Activated naive CD4-positive, alpha-beta T cell treated with anti-CD3 and anti-CD28 coated beads, Interleukin-2, amount 50 U/mL, for 72 hours (primary cell): ENCODE measurements at places on chromosomes 12 and 14. TPM values are rescaled to one million over a fixed set of nuclear protein-coding genes. Genes with fewer than 3 reads are reported as not detected.

PLEKHD1 gene
- total RNA-seq = 0.12 TPM

CD69 gene
- 91.1 TPM for total RNA-seq

SLC25A47 gene
- not detected for total RNA-seq

GRCh38 chr14:69500096-69500495 lies 15.6 kb downstream of the PLEKHD1 start:
- no peak for DNase-seq

- DNase-seq = no peak
Observed at GRCh38 chr14:95044463-95045105, 112.7 kb downstream of the DICER1 start.

DNA sequence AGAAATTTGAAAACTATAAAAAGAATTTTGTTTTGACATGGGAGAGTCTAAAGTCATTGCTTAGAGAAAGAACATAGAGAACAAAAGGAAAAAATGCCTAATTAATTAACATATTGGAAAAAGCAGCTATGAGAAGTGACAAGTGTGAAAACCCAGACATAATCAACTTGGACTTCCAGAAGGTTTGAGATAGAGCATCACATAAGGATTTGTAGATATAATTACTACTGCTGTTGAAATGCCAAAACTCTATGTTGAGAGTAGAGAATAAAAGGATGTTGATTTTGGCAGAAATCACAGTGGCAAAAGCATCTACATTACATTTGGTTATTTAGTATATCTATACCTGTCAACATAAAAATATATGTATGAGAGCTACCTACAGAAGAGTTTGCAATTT lies 135.1 kb downstream of the SLC41A2 start:
- DNase-seq = no peak

GRCh38 chr12:109458771-109459208 lies 18.3 kb downstream of the KCTD10 start:
- DNase-seq = no peak

DNA sequence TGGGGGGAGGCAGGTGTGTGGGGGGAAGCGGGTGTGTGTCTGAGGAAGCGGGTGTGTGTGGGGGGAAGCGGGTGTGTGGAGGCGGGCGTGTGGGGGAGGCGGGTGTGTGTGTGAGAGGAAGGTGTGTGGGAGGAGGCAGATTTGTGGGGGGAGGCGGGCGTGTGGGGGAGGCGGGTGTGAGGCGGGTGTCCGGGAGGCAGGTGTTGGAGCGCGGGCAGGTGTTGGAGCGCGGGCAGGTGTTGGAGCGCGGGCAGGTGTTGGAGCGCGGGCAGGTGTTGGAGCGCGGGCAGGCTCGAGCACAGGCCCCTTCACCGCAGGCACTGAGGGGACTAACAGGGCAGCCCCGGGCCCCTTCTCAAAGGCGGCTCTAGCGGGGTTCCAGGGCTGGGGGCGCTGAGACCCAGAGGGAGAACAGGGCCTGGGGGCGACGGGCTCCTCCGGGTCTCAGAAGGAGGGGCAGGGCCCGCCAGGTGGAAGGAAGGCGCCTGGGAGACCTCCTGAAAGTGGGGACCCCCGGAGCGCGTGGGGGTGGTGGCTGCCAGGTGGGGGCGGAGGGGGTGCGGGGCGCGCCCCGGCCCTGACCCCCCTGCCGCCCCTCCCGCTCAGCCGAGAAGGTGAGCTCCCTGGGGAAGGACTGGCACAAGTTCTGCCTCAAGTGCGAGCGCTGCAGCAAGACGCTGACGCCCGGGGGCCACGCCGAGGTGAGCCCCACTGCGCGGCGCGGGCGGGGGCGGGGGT lies 3.2 kb downstream of the CRIP2 start:
- no peak for DNase-seq

DNA sequence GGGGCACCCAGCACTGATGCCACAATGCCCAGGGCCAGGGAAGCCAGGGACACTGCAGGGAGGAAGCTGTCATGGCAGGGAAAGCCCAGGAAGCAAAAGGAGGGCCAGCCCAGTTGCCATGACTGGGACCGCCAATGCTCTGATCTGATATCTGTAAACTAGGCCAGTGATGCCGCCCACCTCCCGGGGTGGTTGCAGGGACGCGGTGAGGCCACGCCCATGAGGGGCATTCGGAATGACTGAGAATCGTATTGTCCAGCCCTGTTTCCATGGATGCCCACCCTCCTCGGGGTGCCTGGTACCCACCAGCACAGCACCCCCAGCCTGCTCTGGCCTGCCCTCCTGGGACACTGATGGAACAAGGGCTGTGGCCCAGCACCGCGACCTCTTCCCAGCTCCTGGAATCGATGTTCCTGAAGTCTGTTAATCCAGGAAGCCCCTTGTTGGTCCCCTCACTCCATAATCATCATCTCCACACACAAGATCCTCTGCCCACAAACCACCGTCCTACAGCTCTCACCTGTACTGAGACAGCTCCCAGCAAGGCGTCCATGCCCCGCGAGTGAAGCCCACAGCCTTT lies 48.7 kb downstream of the CHGA start:
- no peak for DNase-seq

DNA sequence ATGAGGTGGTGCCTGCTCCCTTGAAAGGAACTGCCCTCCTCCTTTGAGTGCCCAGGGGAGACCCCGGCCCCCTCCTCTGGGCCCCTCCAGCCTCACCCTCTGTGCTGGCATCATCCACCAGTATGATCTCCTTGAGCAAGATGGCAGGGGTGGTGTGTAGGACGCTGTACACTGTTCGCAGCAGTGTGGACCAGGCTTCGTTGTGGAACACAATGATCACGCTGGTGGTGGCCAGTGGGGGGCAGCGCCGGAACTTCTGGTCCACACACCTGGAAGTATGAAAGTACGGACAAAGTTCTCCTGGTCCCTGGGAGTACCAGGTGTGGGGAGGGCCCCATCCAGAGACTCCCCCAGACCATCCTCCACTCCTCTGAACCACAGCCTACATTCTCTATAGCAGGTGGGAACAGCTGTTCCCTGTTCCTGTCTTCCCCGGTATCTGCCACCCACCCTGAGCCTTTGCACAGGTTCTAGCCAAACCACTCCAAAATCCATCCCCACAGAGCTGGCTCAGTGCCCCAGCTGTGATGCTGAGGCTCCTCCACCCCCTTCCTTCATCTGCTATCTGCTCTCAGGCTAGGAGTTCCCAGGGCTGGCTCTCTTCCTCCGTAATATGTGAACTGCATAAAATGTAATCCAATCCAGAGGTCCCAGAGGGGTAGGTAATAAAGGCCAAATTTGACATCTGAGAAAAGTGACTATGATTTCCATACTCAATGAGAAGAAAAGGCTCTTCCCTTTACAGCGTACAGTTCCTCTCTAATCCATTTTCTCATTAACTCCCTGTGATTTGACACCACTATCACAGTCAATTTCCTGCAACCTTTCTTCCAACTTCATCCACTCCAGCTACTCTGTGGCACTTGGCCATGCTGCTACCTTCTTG lies 13.9 kb downstream of the GALNT6 start:
- no peak for DNase-seq
